ENCODE measurements at places on chromosomes 4 and X.

- DNase-seq = no peak
Measured at GRCh38 chr4:37561803-37562207, 124.4 kb downstream of the RELL1 start.

DNA sequence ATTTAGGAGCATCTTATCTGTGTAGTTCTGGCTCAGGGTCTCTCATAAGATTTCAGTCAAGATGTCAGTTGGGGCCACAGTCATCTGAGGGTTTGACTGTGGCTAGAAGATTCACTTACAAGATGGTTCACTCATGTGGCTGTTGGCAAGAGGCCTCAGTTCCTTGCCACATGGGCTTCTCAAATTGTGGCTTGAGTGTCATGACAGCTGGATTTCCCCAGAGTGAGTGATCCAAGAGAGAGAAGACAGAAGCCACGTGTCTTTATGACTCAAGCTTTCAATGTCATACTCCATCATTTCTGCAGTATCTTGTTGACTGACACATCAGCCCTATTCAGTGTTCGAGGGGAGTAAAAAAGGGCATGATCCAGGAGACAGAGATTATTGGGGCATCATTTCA, 131.3 kb upstream of the AP1S2 start:
- no peak for DNase-seq

DNA sequence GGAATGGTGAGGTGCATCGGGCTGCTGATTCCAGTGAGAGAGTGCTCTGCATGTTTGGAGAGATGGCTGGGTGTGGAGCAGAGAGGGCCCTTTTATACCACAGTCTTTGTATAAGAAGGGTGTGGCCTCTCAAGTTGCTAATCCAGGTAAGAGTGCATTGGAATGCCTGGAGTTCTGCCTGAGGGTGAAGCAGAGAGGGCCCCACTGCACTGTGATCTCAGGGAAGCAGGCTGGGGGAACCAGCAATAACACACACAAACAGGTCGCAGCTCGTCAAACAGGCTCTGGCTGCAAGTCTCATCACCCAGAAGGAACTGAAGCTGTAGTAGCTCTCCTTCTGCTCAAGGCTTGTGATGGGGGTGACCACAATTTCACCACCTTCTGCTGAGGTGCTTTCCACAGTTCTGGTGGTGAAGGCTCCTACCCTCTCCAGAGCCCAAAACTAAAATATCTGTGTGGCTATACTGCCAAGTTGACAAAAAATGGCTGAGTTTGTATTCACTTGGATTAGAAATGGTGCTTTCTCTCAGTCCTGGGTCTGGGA, 687.4 kb upstream of the HS3ST1 start:
- DNase-seq = no peak

DNA sequence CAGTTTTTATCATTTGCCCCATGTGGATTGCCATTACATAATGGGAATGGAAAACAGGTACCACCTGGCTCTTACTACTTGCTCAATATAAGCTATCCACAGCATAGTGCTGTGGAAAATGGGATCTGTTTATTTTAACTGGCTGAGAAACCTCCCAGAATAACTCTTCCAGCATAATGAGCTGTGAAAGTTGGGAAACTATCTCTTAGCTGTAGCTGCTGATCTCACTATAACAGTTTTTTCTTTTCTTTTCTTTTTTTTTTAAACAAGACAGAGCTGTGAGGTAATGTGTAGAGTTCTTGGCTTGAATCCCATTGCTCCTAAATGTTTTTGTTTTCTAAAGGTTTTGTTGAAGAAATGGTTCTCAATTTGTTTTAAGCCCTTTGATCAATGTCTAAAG, 988.3 kb downstream of the PCDH19 start:
- no peak for DNase-seq

- DNase-seq = no peak
Measured at GRCh38 chrX:104137496-104137895, 19.3 kb downstream of the SLC25A53 start.

GRCh38 chrX:102138064-102138463, 4.2 kb downstream of the TCEAL6 start:
- no peak for DNase-seq

DNA sequence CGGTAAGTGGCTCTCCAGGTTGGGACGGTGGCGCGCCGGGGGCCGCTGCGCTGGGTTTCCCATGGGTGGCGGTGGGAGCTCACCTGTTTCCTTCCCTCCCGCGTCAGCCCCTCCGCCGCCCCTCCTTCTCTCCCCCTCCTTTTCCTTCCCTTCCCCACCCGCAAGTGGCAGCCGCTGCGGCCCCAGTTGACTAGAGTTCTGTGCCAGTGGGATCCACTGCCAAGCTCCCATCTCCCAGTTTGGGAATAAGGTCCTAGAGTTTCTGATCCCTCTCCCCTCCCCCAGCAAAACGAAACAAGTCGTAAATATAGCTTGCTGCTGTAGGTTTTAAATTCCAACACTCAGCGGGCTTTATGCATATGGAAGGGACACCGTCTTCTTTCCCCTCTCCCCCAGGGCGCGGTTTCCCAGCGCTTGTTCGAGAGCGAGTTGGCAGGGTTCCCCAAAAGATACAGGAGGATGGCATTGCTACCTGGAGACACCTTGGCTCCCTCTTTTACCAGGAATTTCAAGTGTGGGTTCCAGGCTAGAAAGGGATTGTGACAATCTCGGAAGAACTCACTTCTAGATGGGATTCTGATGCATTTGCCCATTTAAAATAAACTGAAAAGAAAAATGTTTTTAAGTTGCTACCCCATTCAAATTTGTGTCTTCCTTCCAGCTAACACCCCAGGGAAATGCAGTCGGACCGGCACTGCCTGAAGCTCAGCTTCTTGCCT, 1.2 kb downstream of the TLL1 start:
- no peak for DNase-seq

DNA sequence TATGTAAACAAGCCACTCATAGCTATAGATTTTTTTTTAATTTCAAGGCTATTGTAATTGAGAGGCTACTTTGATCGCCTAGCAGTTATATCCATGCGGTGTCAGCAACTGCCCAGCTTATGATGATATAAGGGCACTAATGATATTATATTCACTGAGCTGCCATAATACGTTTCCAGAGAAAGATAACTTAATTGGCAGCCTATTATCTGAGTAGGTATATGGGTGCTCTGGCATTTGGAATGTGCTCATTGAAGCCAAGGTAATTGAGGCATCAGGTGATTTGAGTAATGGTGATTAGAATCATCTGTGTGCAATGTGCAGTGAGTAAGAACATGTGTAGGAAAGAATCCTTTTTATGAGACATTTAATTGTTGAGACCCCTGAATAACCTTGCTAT, 490.0 kb downstream of the CENPC start:
- no peak for DNase-seq

DNA sequence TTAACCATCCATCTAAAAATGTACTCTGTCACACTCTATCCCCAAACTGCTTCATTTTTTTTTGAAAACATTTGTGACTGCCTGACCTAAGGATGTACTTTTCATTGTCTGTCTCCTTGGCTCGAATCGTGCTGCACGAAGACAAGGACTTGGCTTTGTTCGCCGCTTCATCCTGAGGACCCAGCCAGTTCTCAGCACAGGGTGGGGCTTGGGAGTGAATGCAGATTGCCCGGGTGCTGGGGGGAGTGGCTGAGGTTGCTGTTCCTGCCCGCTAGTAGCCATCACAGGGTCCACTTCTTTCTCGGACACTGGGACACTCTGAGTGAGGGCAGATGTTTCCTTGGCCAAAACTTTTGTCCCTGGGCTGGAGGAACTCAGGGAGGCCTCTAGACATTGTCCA, 70.1 kb upstream of the CLCN4 start:
- no peak for DNase-seq

GRCh38 chr4:83212041-83212851, 72.4 kb downstream of the COQ2 start:
- DNase-seq = peak; percentile 33

- no peak for DNase-seq
Measured at GRCh38 chr4:112453321-112453720, 62.7 kb downstream of the NEUROG2 start.

All from activated T-helper 1 cell treated with Interleukin-2 at 50 U/mL for 16 hours (primary cell).